Activated CD4-positive, alpha-beta T cell treated with anti-CD3 and anti-CD28 coated beads for 48 hours (primary cell): ENCODE measurements at places on chromosomes 7 and 10.
A peak's percentile ranks its signal among the peaks of the same experiment; 100 is the strongest.

- DNase-seq: no peak
Measured at GRCh38 chr7:74334030-74334429, 44.8 kb downstream of the CLIP2 start.

GRCh38 chr10:90745565-90745964, 112.3 kb downstream of the HTR7 start:
- no peak for DNase-seq

DNA sequence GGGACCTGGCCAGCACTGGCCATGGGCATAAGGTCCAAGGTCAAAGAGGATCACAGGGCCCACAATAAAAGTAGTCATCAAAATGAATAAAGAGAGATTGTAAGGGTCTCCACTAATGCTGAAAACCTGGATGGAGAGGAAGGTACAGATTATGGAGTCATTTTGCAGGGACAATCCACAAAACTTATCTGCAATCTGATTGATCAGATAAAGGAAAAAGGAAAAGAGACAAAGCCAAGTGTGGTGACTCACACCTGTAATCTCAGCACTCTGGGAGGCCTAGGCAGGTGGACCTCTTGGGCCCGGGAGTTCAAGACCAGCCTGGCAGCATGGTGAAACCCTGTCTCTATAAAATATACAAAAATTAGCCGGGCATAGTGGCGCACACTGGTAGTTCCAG, 174.0 kb downstream of the NPSR1 start:
- DNase-seq: no peak

GRCh38 chr10:62045765-62046521, 144.4 kb downstream of the ARID5B start:
- no peak for DNase-seq

DNA sequence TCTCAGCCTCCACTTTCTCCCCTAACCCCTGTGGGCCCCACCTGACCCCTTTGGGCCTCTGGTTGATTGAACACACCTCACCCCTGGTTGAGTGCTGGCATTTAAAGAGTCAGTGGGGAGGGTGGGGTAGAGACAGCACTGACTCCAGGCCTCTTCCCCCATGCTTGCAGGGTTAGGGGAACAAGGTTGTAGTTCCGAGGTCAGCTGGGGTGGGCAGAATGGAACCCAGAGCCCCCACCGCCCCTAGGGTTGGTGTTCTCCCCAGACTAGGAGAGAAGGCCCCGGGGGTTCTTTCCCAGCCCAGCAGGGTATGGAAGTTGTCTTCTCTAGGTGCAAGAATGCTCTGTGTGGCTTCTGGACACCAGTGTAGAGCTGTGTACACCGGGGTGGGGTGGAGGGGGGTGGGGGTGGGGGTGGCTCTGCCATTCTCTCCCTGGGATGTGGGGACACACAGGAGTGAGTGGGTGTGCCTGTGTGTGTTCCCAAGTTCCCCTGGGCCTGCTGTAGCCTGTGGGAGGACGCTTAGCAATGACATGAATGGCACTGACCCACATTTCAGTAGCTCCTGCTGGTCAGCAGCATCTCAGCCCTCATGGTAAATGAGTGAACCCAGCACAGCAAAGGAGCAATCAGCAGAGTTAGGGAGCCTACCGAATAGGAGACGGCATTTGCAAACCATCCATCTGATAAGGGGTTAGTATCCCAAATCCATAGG, 33.6 kb downstream of the PRF1 start:
- no peak for DNase-seq

GRCh38 chr7:150567169-150567568, at the start of gene GIMAP4:
GIMAP4 (plus strand) TSS chr7:150567390; CDS start chr7:150569902, 2,512 bp downstream.
- no peak for DNase-seq

- DNase-seq: no peak
Measured at GRCh38 chr7:75546237-75547015, 54.3 kb downstream of the SPDYE5 start.

DNA sequence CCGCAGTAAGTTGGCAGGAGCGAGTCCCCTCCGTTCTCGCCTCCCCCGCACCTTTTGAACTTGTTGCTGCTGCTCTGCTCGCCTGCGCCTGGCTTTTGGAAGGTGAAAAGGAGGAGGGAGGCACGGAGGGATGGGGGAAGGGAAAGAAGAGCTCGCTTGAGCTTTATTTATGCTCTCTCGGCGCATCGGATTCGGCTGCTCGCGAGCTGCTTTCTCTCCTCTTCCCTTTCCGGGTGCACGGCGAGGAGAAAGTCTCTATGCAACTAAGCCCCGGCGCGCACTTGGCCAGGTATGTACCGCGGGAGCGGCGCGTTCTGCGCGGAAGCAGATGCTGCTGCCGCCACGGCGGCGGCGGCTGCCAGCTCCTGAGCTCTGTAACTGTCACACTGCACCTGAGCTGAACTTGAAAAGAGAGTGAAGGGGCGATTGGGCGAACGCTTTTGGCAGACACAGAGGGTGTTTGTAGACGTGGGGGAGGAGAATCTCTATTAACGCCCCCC, 551 bp downstream of the KCND2 start:
- DNase-seq: peak; percentile 8

- no peak for DNase-seq
Measured at GRCh38 chr7:12851841-12852240, 164.4 kb downstream of the ARL4A start.

DNA sequence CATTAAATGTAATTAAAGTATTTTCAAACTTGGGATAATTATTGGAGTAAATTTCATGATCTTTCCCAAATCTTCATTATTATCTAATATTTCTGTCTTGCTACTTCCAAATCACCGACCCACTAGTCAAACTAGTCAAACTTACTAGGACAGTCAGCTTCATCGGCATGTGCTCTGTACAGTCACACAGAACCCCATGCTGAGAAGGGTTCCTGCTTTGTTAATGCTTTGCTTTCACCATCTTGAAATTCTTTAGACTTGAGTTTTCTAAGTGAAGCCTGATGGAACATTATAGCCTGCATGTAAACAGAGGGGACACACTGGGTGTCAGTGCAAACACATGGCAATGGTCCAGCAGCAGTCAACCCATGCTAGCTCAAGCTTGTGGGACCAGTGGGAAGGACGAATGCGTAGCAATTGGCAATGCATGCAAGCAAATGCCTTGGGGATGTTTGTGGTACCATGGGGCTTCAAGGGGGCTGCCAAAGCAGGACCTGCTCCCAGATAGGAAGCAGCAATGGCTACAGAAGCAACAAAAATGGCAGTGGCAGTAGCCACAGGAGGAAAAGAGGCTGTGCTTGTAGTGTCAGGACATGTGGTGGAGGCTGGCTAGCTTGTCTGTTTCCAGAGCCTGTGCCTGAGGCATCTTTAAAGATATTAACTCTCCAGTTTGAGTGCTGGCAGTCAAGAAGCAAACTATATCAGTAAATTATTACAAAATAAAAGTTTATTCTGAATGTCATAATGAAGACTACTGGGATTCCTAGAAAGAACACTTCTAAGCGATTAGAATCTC, 441.1 kb upstream of the SEMA3D start:
- DNase-seq: no peak

DNA sequence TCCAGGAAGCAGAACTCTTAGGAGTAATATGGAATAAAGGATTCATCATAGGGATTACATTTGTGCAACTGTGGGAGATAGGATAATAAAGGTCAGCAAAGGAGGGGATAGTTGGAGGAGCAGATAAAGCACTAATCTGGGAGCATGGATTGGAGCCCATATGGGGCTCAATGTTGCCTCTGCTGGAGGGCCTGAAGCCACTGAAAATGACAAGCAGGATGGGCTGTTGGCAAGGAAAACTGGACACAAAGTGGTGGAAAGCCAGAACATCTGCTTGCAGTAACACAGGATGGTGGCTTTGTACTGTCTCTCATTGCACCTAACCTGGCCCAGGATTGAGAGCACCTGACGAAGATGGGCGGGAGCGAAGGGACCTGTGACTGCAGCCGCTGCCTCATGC, 15.0 kb upstream of the COMMD3 start:
- DNase-seq: no peak
